ENCODE measurements at places on chromosomes 5 and 9. TPM values are rescaled to one million over a fixed set of nuclear protein-coding genes. Genes with fewer than 3 reads are reported as not detected.

GRCh38 chr5:159097784-159098602 lies 1.7 kb downstream of the EBF1 start:
- H3K27me3 ChIP-seq = no peaks in the 10 kb centered on the region
- peak overlapping the region; percentile 88 for H3K4me3 ChIP-seq
- H3K4me1 ChIP-seq = peaks cover 5% of the 10 kb centered on the region

DNA sequence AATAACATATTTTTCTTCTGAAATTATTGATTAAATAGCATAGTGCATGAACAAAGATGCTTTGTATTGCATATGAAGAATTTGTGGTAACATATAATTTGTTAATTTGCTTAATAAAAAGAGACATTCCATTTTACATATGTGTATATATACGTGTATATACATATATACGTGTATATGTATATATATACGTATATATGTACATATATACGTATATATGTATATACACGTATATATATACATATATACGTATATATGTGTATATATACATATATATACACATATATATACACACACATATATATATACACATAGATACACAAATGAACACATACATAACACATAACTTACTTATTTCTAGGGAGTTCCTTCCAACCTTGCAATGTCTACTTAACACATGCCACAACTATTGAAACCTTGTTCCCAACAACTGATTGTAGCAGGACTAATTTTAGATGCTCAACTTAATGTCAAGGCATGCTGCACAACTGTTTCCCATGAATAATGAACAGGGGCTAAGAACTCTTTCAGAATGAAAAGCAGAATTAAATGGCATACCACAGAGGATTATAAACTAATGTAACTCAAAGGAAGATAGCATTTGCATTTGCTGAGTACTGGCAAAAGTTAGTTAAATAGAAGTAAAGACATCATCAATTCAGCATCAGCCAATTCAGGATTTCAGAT lies 17.4 kb downstream of the KIF24 start:
- no peaks in the 10 kb centered on the region for H3K36me3 ChIP-seq
- H3K4me3 ChIP-seq = no peak overlapping the region
- H3K27me3 ChIP-seq = no peaks in the 10 kb centered on the region
- H3K27ac ChIP-seq = no peak overlapping the region
- no peak for DNase-seq

DNA sequence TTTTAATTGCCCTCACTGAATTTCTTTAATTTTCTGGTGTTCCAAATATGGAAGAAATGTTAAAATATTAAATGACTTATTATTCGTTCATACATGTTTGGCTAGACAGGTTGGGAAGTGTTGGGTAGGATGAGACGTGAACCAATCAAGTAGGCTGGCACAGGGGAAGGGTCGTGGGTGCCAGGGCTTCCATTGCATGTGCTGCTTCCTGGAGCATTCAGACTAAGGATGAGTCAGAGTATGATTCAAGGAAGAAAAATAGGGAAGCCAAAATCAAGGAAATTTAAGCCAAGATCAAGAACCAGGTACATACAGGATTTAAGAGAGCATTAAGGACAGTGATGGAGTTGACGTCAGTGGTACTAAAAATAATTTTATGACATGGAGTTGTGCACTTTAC lies 2068.0 kb downstream of the MAT2B start:
- H3K27me3 ChIP-seq = no peaks in the 10 kb centered on the region
- DNase-seq = no peak
- no peaks in the 10 kb centered on the region for H3K36me3 ChIP-seq
- no peak overlapping the region for H3K27ac ChIP-seq
- no peaks in the 10 kb centered on the region for H3K4me1 ChIP-seq

GRCh38 chr9:117963493-117964090 lies 259.4 kb downstream of the TLR4 start:
- no peaks in the 10 kb centered on the region for H3K27me3 ChIP-seq
- no peak for DNase-seq
- H3K27ac ChIP-seq = no peak overlapping the region
- H3K4me3 ChIP-seq = no peak overlapping the region

Gene SERINC5
- total RNA-seq = 7.1 TPM

Gene NR5A1
- total RNA-seq = 0.18 TPM

Measured in GM12878 (cell line).